ENCODE measurements at places on chromosomes 2 and 18.

GRCh38 chr18:76514573-76514972, 19.5 kb upstream of the ZNF516 start:
- DNase-seq, result no peak

DNA sequence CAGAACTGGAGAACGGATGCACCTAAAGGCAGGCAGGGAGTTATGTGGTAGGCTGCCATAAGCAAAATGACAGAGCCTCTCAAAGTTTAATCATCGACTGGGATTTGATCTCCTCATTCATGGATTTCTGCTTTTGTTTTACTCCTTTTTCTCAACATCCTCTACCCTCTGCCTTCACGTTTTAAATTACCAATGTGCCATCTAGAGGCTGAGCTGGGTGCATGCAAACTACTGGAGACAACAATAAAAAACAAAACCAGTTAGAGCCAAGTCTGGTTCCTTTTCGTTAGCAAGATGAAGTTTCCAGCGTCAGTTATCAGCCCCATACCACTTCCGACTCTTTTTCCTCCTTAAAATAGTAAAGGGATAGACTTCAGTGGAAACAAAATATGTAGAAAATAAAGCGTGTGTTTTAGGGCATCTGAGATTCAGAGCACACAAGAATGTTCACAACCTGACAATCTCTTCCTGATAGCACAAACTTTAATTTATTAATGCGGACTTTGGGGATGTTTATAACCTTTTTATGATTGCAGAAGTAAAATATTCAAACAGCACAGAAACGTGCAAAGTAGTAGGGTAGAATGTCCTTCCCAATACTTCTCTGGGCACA, 117.0 kb downstream of the LAMA1 start:
- no peak for DNase-seq

DNA sequence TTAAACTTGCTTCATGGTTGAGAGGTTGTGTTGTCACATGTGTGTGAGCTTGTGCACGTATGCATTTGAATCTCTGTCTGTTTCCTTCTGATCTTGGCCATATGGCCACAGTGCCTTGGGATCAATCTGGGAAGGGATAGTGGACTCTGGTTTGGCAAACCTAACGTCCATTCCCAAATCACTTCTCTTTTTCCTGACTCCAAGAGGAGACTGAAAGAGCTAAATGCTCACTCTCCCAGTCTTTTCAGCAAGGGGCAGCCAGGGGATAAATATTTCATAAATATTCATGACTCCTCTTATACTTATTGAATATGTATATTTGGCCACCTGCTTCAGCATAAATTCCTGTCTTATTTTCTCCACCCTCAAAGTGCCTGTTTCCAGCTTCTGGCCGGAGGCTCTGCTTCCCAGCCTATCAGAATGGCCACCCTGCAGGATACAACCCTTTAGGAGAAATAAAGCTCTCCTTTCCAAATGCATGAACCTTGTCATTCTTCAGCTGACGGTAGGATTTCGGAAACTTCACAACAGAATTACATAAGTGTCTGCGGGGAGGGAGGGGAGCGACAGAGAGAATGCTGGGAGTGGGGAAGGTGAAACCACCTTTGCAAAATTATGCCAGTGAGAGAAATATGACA, 112.2 kb upstream of the COPS8 start:
- DNase-seq, result no peak

DNA sequence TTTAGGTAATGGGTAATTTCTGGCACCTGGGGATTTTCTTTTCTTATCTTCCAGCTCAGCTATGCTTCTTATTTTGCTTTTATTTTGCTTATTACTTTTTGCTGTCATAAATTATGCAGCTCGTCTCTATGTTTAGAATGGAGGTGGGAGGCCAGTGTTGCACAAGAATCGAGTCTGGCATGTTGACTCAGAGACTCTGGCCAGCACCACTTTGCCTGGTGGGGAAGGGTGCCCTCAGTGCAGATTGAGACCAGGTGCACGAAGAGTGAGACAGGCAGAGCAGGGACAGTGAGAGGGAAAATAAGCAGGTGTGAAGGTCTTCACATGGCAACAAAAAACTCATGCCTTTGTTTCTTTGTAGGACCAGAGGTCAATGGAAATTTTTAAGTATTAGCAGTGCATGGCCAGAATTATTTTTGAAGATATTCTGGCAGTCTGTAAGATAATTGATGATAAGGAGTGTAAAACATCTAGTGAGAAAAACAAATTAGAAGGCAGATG, 59.2 kb upstream of the SLC5A7 start:
- no peak for DNase-seq

DNA sequence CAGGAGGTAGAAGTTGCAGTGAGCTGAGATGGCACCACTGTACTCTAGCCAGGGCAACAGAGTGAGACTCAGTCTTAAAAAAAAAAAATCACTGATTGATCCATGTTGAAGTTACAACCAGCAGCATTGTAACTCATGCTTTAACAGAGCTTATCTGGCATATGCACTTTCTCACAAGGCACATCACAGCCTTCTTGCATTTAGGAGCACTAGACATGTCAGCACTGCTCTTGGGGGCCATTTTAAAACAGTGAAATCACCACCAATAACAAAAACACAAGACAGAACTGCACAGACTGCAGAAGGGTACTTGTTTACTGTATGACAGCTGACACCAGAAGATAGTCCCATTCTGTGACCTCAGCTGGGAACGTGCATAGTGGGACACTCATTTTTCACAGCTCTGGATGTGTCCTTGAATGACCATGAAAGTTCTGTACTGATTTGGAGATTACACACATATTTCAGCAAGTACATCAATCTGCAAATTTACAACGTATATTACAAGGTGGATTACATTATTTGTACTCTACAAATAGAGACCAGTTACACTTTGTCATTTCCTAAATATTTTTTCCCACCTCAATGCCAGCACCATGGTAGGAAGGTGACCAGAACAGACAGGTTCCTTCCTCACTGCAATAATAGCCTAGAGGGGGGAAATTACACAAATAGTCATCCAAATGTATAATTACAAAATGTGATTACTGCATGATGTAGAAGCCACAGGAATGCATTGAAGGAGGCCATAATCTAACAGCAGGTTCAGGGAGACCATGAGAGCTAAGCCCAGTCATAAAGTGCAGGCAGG, 35.1 kb downstream of the CCBE1 start:
- no peak for DNase-seq

DNA sequence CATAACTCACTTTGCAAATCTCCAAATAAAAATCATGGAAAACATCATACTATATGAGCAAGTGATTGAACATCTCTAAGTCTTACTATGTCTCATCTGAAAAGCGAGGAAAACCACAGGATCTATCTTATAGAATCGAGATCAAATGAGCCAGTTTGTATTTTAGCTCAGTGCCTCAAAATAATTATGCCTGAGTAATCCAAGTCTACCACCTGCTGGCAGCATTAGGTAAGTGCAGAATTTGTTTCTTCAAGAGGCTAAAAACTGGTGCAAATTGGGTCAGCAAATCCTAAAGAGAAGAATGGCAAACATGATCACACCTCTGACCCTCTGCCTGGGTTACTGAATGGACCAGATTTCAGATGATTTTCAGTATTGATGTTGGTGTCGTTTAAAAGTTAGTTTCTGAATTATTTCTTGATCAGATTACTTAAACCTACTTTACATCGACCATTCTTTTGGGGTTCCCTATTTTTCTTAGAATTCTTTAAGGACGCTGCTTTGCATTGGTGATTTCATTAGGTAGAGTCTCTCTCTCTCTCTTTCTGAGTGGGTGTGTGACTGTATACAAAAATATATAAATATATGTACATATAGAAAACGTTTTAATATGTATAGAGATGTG, 12.7 kb upstream of the FHOD3 start:
- no peak for DNase-seq

GRCh38 chr2:29201979-29202378, 86.8 kb downstream of the CLIP4 start:
- DNase-seq, result no peak

- DNase-seq, result no peak
These were observed 22.3 kb downstream of the DOK1 start for GRCh38 chr2:74576863-74577229.

DNA sequence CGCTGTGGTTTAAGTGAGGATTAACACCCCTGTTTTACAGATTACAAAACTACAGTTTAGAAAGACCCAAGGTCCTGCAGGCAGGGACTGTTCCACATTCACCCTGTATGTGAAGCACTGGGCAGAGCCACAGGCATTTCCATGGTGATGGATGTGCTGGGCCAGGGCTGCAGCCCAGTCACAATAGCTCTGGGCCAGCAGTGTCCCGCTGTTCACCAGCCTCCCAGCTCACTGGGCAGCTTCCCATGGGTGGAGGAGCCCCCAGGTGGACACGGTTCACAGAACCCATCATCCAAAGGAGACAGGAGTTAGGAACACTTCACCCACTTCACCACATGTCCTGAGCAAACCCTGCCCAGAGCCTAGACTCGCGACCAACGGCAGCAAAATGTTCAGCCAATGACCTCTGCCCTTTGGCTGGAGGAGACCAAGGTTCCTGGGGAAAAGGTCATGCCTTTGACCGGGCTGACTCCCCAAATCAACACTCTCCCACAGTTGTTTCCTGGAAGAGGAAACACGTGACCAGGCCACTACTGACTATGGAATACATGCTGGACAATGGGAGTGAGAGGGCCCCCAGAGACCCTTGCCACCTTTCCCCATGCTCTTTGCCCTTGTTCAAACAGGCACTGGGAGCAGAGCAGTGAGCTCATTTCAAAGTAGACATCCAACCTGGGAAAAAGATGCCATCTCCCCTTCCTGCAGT, 28.0 kb upstream of the SLC35F6 start:
- no peak for DNase-seq

DNA sequence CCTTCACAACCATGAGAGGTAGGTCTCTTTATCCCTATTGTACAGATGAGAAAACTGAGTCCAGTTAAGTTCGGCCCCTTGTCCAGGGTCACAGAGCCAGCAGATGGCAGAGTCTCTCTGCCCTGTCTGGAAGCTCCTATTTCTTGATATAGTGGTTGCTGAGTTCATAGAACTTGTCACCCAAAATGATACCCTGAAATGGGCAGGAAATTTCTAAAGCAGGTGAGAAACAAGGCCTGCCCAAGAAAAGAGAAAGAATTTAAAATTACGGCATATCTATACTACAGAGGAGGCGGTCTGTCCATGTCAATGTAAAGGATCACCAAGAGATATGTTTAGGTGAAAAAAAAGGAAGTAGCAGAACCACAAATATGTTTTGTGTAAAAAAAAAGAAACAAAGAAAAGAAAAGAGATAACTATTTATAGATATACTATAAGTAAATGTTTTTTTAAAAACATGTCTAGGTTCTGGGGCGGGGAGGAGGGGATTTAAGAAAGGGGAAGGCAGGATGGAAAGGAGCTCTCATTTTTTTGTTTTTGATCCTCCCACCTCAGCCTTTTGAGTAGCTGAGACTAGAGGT, 39.8 kb downstream of the MYO7B start:
- no peak for DNase-seq

GRCh38 chr18:23929362-23929930, 85.1 kb upstream of the TTC39C start:
- DNase-seq, result no peak

- no peak for DNase-seq
These were observed 774 bp downstream of the IER3IP1 start for GRCh38 chr18:47175283-47175897.

- no peak for DNase-seq
These were observed 28.8 kb upstream of the INO80C start for GRCh38 chr18:35526495-35527059.

GRCh38 chr2:199581935-199582360, 124.2 kb upstream of the SATB2 start:
- no peak for DNase-seq

DNA sequence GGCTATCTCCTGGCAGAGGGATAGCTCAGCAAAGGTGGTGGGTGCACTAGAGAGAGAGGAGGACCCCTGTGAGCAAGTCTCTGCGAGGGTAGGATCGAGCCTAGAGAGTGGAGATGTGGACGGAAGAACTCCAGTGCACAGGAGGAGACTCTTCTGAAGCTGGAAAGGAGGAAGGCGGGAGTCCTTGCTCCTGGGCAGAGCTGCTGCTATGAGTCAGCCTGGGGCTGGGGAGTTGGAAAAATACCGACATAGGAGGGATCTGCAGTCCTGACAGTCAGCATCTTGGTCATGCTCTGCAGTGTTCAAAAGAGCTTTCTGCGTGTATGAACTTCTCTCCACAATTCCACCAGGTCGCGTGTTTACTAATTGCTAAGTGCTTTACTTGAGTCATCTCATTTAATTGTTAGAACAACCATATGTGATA, 233.8 kb downstream of the LDLRAD4 start:
- DNase-seq, result no peak

GRCh38 chr2:149579972-149580882, 7.3 kb downstream of the MMADHC start:
- no peak for DNase-seq

- DNase-seq, result no peak
These were observed 202.7 kb downstream of the CLIP4 start for GRCh38 chr2:29317801-29318485.

DNA sequence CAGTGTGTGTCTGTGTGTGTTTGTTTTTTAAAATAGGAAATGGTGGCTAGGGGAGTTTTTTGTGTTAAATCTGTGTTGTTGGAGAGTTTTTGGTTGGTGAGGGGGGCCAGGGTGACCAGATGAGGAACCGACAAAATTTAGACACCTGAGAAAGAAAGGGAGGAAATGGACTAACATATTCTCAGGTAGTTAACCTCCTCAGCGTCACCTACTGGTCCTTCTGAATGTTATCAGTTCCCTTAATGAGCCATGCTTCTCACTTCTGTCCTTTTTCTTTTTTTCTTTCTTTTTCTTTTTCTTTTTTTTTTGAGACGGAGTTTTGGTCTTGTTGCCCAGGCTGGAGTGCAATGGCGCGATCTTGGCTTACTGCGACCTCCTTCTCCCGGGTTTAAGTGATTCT, 107.0 kb downstream of the FMNL2 start:
- DNase-seq, result no peak

All from epithelial cell of proximal tubule (primary cell).